ENCODE measurements at places on chromosomes 12 and 14.
A peak's percentile ranks its signal among the peaks of the same experiment; 100 is the strongest.

DNA sequence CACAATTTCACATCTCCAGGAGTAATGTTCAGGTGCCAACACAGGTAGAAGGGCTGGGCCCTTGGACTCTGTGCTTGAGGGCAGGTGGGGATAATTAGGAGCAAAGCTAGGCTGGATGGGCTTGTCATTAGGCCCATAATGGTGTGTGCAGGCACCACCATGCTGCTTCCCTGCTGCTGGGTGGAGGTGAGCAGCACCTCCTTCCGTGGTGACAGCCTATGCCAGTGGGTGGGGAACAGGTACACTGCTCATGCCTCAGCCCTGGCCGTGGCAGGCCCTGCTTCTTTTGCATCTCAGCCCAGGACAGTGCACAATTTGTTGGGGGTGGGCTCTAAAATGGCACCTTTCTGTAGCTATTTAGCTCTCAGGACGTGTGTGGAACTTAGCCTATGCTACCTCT, 955.5 kb downstream of the TMTC2 start:
- no peak for DNase-seq

DNA sequence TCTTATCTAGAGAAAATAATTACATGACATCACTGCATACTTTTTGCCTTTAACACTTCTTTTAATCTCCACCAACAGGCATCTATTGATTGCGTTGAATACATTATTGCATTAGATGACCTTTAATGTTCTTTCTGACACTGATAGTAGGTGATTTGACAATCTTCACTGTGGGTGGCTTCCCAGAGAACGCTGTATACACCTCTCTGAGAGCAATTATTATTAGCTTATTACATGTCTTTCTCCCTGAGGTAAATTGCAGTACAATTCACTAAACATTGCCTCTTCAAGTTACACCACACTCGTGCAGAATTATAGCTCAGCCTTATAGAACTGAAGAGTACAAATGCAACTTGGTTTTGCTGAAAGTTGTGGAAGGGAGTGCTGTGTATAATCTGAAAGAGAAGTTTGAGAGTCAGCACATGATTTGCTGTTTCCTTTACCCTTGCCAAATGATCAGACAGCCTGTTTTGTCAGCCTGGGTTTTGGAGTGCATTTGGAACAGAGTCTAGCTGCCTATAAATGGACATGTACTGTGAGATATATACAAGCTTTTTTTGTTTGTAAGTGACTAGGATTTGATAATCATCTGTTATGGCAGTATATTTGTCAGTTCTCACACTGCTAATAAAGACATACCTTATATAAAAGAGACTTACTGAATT, 369.2 kb downstream of the CCER1 start:
- DNase-seq: no peak

DNA sequence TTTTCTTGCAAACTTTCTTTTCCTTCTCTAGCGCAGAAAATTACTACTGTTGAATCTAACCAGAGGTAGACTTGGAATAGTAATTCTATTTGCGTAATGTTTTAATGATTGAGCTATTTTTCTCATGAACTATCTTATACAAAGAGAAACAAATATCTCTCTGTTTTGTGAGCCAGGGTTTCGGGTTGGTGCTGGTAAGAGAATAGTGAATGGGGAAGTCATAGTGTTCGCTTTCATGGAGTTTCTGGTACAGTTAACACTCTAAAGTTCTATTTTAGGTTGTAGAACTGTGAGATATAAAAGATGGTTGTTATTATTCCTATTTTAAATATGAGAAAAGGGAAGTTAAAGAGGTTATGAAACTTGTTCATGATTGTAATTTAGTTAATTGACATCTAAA, 6.6 kb downstream of the CLEC1B start:
- no peak for DNase-seq

- DNase-seq: no peak
Measured at GRCh38 chr12:26939192-26939832, 1.0 kb downstream of the FGFR1OP2 start.

GRCh38 chr12:129559776-129560175, 344.0 kb downstream of the TMEM132D start:
- DNase-seq: no peak

GRCh38 chr12:96221391-96221790, 27.2 kb downstream of the ELK3 start:
- no peak for DNase-seq

DNA sequence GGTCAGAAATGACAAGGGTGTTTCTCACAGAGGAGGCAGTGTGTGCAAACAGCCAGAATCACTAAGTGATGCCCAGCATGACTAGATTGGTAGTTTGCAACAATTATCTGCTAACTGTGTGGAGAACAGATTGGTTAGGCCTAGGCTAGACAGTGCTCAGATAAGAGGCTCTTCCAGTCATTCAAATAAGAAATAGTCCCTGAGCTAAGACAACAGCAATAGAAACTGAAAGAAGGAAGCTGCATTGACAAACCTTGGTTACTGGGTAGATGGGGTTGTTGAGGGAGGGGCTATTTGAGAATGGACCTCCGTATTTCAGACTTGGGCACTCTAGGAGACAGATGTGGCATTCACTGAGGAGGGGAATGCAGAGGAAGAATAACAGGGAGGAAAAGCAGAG, 255.0 kb upstream of the NPAS3 start:
- DNase-seq: no peak

DNA sequence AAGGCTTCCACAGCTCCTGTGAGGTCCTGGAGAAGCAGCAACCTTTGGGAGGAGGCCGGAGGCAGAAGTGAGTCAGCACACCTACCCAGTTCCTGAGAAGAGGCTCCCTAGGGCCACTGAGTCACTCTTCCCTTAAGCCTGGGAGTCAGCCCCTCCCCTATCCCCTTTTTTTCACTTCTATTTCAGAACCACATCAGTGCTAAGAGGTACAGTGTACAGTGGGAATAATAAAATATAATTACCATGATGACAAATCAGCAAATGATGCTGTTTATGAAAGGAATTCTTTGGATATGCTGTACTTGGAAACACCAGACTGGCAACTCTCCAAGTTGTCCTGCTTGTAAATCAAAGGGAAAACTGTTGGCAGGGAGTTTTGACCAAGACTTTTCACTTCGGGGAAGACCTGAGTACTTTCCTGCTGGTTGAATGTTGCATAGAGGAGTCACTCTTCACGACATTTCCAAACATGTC, 7.8 kb upstream of the TBPL2 start:
- peak; percentile 73 for DNase-seq

Data from AG09319 (cell line).